ENCODE measurements at places on chromosomes 5 and 9.

DNA sequence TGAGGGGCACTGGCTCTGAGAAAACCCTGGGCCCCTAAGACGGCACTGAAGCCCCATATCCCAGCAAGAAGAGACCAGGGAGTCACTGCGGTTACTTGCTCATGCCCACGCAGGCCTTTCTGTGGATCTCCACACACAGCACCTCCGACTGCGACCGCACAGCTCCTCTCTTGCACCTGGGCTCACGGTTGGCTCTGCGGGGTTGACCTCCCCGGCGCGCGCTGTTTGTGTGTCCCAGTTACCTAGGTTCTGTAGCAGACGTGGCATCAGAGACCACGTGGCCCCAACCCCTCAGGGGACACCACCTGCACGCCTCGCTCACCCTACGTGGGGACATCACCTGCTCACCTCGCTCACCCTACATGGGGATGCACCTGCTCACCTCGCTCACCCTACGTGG is 12.7 kb downstream of the LPCAT1 start:
- H3K4me1 ChIP-seq, result peaks cover 80% of the 10 kb centered on the region
- peak overlapping the region; percentile 44 for H3K4me3 ChIP-seq
- peak overlapping the region; percentile 29 for H3K27ac ChIP-seq
- H3K27me3 ChIP-seq, result no peaks in the 10 kb centered on the region
- DNase-seq, result no peak

DNA sequence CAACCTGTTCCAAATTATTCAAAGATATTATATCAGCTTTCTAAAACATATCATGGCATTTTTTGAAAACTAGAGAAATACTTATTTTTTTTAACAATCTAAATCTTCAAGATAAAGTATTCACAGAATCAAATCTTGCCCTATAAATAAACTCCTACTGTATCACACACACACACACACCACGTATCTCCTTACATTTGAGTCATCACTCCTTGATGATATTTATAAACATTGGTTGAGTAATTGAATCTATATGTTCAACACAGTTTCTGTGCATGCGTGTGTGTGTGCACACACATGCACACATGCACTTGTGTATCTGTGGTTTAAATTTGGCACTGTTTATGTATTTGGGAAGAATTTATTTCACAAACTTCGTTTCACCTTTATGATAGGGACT is 1716.4 kb downstream of the EFNA5 start:
- H3K27ac ChIP-seq, result no peak overlapping the region
- DNase-seq, result no peak
- H3K36me3 ChIP-seq, result no peaks in the 10 kb centered on the region
- H3K27me3 ChIP-seq, result no peaks in the 10 kb centered on the region
- no peak overlapping the region for H3K4me3 ChIP-seq

DNA sequence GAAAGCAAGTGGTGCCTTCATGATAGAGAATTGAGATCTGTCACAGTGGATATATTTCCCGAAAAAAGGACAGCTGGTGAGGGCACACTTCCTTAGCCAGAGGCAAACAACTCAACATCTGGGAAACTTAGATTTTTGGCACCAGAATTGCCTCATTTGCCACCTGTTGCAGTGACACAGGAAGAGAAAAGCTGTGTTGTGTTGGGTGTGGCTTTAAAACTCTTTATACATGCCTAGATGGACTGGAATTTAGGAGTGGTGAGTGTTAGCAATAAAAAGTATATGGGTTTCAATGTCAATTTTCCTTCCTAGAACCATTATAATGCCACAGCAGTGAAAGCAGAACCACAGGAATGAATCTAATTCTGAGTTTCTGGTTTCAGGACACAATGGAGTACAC is 62.6 kb upstream of the CEMIP2 start:
- H3K36me3 ChIP-seq, result no peaks in the 10 kb centered on the region
- no peaks in the 10 kb centered on the region for H3K4me1 ChIP-seq
- no peak overlapping the region for H3K4me3 ChIP-seq
- no peak for DNase-seq
- no peaks in the 10 kb centered on the region for H3K27me3 ChIP-seq

- H3K36me3 ChIP-seq, result no peaks in the 10 kb centered on the region
- no peak overlapping the region for H3K27ac ChIP-seq
- DNase-seq, result no peak
- H3K4me1 ChIP-seq, result no peaks in the 10 kb centered on the region
- H3K27me3 ChIP-seq, result peaks cover 47% of the 10 kb centered on the region
- H3K4me3 ChIP-seq, result no peak overlapping the region
Observed at GRCh38 chr9:129694243-129694646, 28.8 kb downstream of the PRRX2 start.

GRCh38 chr9:135610290-135611141 is 28.8 kb downstream of the GLT6D1 start:
- no peaks in the 10 kb centered on the region for H3K36me3 ChIP-seq
- H3K4me3 ChIP-seq, result no peak overlapping the region
- H3K4me1 ChIP-seq, result no peaks in the 10 kb centered on the region
- DNase-seq, result no peak

DNA sequence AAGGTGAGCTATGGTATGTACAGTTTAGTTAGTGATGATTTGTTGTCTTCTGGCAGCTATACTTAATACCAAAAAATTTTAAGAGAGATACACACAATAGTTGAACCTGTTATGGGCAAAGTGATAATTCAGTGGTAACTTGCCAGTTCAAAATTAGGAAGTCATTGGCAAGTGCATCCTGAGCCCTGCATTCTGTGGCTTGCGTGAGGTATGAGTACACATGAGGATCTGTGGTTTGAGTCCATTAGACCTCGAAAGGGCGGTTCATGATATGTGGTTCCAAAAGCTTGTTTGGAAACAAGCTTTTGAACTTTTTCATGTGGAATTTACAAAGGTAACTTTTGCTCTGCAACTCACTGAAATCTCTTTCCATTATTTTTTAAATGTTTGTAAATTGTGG is 47.0 kb downstream of the GPR21 start:
- H3K4me3 ChIP-seq, result no peak overlapping the region
- H3K27ac ChIP-seq, result no peak overlapping the region
- H3K36me3 ChIP-seq, result peaks cover 32% of the 10 kb centered on the region
- no peak for DNase-seq
- H3K4me1 ChIP-seq, result no peaks in the 10 kb centered on the region
- no peaks in the 10 kb centered on the region for H3K27me3 ChIP-seq

GRCh38 chr5:153793699-153794098 is 245.0 kb downstream of the FAM114A2 start:
- H3K27ac ChIP-seq, result no peak overlapping the region
- H3K27me3 ChIP-seq, result peaks cover 3% of the 10 kb centered on the region

DNA sequence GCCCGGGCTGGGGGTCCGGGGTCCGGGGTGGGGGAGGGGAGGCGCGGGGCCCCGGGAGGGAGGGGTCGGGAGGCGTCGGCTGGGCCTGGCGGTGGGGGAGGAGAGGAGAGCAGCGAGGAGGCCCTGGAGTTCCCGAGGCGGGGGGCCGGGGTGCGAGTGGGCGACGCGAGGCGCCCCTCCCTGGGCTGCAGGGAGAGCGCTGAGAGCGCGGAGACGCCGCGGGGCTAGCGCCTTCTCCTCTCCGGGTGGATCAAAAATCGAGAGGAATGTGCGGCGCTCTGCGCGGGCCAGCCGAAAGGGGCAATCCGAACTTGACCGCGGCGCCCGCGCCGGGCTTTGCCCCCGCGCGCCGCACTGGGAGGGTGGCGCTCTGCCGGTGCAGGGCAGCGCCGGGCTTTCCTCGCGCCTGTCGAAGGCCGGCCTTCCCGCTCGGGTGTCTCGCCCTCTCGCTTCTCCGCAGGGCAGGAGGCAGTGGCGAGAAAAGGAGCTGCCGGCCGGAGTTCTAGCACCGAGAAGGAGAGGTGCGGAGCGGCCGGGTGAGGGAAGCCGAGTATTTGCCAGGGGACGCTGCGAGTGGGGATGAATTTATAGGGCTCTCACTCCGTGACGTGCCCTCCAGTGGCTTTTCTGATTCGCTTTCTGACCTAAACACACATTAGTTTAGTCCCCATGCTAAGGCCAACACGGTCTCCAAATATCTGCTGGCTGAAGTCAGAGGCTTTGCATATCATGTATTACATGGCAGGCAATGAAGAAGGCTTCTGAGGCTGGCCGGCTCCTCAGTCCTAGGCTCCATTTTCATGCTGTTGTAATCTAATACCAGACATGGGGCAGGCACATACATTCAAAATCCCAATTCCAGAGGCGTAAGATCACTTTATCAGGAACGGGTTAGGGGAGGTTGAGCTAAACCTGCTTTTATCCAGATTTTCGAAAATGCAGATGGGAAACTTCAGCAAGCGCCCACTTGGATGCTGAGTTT is 503 bp upstream of the GDNF start:
- no peak overlapping the region for H3K27ac ChIP-seq
- H3K27me3 ChIP-seq, result peaks cover 83% of the 10 kb centered on the region
- no peak for DNase-seq
- no peak overlapping the region for H3K4me3 ChIP-seq
- no peaks in the 10 kb centered on the region for H3K36me3 ChIP-seq

- no peaks in the 10 kb centered on the region for H3K4me1 ChIP-seq
- no peak overlapping the region for H3K4me3 ChIP-seq
- no peak for DNase-seq
- H3K27me3 ChIP-seq, result no peaks in the 10 kb centered on the region
- no peaks in the 10 kb centered on the region for H3K36me3 ChIP-seq
- H3K27ac ChIP-seq, result no peak overlapping the region
Observed at GRCh38 chr9:112015149-112015548, 118.5 kb downstream of the UGCG start.

- no peak overlapping the region for H3K27ac ChIP-seq
- H3K27me3 ChIP-seq, result no peaks in the 10 kb centered on the region
- H3K4me1 ChIP-seq, result no peaks in the 10 kb centered on the region
- no peak for DNase-seq
- peaks cover 2% of the 10 kb centered on the region for H3K36me3 ChIP-seq
- H3K4me3 ChIP-seq, result no peak overlapping the region
Observed at GRCh38 chr9:84402517-84402916, 62.0 kb upstream of the SLC28A3 start.

DNA sequence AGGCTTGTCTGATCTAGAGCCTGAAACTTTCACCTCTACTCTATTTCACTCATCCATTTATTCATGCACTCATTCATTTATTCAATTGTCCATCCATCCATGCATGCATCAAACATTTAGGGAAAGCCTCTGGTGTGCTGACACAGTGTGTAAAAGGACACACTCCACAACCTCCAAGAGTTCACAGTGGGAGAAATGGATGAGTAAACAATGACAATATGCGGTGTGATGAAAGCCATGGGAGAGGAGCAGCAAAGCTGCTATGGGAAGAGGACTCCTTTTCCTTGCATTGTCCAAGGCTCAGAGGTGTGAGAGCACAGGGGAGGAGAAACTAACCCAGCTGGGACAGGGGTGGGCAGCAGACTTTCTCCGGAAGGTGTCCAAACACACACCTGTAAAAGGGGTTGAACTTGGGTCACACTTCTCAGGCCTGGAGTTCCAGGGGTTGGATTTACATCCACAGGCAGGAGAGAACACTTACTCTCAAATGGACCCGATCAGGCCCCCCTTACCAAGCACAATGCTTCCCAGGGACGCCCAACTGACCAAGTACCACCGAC is 21.2 kb upstream of the PFDN1 start:
- no peak overlapping the region for H3K27ac ChIP-seq
- no peak overlapping the region for H3K4me3 ChIP-seq

DNA sequence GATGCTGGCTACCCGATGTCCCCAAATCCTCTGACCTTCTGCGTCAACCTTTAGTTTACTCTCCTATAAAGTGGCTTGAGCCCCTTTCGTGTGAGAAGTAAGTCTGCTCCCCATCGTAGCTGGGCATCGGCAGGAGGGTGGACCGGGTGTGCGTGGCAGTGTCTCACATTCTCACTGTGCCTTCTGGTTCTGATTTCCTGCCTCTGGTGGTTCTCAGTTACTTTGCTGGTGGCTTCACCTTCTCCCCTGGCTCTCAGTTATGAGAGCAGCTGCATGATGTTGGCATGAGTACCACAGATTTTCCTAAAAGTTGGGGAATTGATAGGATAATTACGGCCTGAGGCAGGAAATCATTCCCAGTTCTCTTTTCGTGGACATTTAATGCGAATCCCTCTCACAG is 47.0 kb upstream of the RPS23 start:
- H3K27me3 ChIP-seq, result peaks cover 72% of the 10 kb centered on the region
- no peaks in the 10 kb centered on the region for H3K36me3 ChIP-seq
- H3K4me1 ChIP-seq, result no peaks in the 10 kb centered on the region
- DNase-seq, result no peak
- no peak overlapping the region for H3K4me3 ChIP-seq

- H3K4me3 ChIP-seq, result no peak overlapping the region
- H3K27me3 ChIP-seq, result no peaks in the 10 kb centered on the region
- no peaks in the 10 kb centered on the region for H3K4me1 ChIP-seq
- H3K27ac ChIP-seq, result peak overlapping the region; percentile 77
- no peak for DNase-seq
Observed at GRCh38 chr9:6502399-6502798, 89.4 kb downstream of the UHRF2 start.

- H3K4me1 ChIP-seq, result no peaks in the 10 kb centered on the region
- H3K27me3 ChIP-seq, result no peaks in the 10 kb centered on the region
- H3K36me3 ChIP-seq, result no peaks in the 10 kb centered on the region
- H3K27ac ChIP-seq, result no peak overlapping the region
- H3K4me3 ChIP-seq, result no peak overlapping the region
Observed at GRCh38 chr9:82140471-82140870, 151.9 kb downstream of the SPATA31D1 start.

DNA sequence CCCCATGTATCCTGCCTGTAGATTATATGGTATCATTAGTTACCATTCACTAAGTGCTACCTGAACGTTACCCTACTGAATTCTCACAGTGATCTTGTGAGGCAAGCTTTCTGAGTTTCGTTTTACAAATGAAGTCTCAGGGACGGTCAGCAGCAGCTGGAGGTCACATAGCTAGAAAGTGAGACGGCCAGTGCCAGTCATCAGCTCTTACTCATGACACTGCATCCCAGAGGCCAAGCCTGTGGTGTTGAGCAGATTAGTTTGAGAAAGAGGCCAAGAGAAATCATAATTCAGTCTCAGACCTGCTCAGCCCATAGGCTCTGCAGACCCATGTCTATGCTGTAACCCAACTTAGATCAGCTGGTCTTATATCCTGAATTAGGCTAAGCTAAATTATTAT is 95.7 kb upstream of the EGFLAM start:
- no peak overlapping the region for H3K4me3 ChIP-seq
- no peaks in the 10 kb centered on the region for H3K36me3 ChIP-seq
- H3K27me3 ChIP-seq, result peaks cover 20% of the 10 kb centered on the region
- H3K4me1 ChIP-seq, result no peaks in the 10 kb centered on the region
- DNase-seq, result no peak
- no peak overlapping the region for H3K27ac ChIP-seq

Measured in central memory CD8-positive, alpha-beta T cell (primary cell).